ENCODE measurements at places on chromosomes 4 and X. TPM values are rescaled to one million over a fixed set of nuclear protein-coding genes. Genes with fewer than 3 reads are reported as not detected.

- H3K4me1 ChIP-seq, result no peaks in the 10 kb centered on the region
- no peak for DNase-seq
- H3K36me3 ChIP-seq, result no peaks in the 10 kb centered on the region
Observed at GRCh38 chr4:126544276-126544675, 1088.5 kb upstream of the INTU start.

DNA sequence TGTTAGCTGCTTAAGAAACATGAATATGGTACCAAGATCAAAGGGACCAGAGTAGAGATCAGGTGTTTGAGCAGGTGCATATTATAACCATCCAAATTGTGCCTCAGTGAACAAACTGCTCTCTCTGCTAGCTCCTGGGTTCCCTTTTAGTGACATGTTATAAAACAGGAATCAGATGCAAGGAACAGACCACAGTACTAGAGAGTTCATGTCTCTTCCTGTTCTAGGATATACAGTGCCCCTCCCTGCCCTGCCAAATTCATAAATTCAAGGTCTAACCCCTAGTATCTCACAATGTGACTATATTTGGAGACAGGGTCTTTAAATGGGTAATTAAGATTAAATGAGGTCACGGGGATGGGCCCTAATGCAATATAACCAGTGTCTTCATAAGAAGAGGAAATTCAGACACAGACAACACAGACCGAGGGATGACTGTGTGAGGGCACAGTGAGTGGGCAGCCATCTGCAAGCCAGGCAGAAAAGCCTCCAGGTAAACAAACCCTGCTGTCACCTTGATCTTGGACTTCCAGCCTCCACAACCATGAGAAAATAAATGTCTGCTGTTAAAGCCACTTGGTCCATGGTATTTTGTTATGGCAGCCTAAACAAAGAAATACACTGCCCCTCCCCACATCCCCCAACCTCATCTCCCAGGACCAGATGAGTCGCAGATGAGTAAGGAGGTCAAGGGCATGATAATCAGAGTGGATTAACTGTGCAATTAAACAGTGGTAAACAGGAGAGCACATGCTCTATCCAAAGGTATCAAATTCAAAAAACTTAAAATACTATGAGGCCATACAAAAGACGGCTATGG is 82.5 kb downstream of the RBM47 start:
- no peak overlapping the region for H3K4me3 ChIP-seq
- H3K4me1 ChIP-seq, result no peaks in the 10 kb centered on the region
- H3K27me3 ChIP-seq, result no peaks in the 10 kb centered on the region

- no peak overlapping the region for H3K4me3 ChIP-seq
- no peaks in the 10 kb centered on the region for H3K4me1 ChIP-seq
- H3K27ac ChIP-seq, result no peak overlapping the region
- no peaks in the 10 kb centered on the region for H3K36me3 ChIP-seq
Observed at GRCh38 chr4:74669702-74670101, 124.6 kb downstream of the BTC start.

GRCh38 chrX:21702725-21703124 is 44.6 kb upstream of the KLHL34 start:
- no peaks in the 10 kb centered on the region for H3K27me3 ChIP-seq
- H3K36me3 ChIP-seq, result no peaks in the 10 kb centered on the region
- DNase-seq, result no peak

C4orf50 gene
- total RNA-seq, result not detected

GRCh38 chr4:77465271-77465670 is 140.3 kb upstream of the CXCL13 start:
- H3K4me1 ChIP-seq, result no peaks in the 10 kb centered on the region
- no peak overlapping the region for H3K4me3 ChIP-seq
- no peaks in the 10 kb centered on the region for H3K27me3 ChIP-seq
- no peaks in the 10 kb centered on the region for H3K36me3 ChIP-seq

DNA sequence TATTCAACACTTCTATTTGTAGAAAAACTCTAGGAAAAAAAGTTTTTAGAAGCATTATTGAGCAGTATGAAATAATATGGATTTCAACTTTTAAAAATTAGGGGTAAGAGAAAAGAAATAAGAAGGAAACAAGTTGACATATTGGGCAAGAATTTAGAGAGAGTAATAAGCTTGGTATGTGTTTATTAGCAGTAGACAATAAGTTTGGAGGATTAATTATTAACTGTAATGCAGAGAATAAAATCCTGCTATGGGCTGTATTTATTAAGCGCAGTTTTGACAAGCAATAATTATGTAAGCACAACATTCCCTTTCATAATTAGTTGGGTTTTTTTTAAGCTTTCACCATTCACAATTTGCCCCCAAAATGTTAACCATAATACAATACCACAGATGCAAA is 162.7 kb upstream of the SLC7A11 start:
- H3K27ac ChIP-seq, result no peak overlapping the region
- no peaks in the 10 kb centered on the region for H3K36me3 ChIP-seq
- H3K4me3 ChIP-seq, result no peak overlapping the region
- no peaks in the 10 kb centered on the region for H3K27me3 ChIP-seq

DNA sequence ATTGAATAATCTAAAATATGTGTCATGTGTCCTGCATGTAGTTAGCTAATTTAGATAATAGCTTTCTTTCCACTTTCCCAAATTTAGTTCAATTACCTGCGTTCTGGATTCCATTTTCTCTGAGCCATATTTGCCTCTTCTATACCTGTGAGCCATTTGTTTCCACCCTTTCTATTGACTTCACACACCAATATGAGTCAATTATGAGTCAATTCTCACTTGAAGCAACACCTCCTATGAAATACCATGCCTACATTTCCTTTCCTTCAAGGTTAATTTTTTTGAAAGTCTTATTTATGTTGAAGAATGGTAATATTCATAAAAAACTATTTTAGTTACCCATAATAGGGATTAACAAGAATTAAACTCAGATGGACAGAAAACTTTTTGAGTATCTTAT is 25.8 kb downstream of the NPY2R start:
- no peaks in the 10 kb centered on the region for H3K27me3 ChIP-seq
- DNase-seq, result no peak
- no peak overlapping the region for H3K27ac ChIP-seq
- no peak overlapping the region for H3K4me3 ChIP-seq
- H3K36me3 ChIP-seq, result no peaks in the 10 kb centered on the region

DNA sequence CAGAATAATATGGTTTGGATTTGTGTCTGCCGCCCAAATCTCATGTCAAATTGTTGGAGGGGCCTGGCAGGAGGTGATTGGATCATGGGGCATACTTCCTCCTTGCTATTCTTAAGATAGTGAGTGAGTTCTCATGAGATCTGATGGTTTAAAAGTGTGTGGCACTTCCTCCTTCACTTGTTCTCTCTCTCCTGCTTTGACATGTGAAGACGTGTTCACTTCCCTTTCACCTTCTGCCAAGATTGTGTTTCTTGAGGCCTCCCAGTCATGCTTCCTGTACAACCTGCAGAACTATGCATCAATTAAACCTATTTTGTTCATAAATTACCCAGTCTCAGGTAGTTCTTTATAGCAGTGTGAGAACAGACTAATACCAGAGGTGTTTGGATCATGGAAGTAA is 325.7 kb upstream of the GIMD1 start:
- no peaks in the 10 kb centered on the region for H3K36me3 ChIP-seq
- no peaks in the 10 kb centered on the region for H3K27me3 ChIP-seq
- no peak for DNase-seq
- no peaks in the 10 kb centered on the region for H3K4me1 ChIP-seq

ENPEP gene
- total RNA-seq, result 1.7 TPM
